Activated T-helper 9 cell treated with anti-CD3 and anti-CD28 coated beads, Interleukin-2, amount 50 U/mL, for 16 hours (primary cell): ENCODE measurements at places on chromosomes 1 and 21.

DNA sequence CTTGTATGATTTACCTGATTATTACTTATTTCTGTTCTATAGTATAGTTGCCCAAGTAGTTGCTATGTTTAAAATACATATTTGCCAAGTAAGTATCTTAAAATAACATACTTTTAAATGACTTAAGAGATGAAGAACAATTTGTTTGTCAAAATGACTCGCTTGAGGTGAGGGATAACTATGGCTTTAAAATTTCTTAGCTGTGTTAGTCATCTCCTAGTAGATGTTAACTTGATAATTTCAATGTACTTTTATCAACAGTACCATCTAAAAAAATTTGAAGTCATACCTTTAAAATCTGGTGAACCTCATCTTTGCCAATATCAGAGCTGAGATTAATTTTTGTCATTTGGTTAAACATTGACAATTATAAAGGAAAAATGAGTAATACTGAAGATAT lies 37.7 kb downstream of the ODR4 start:
- no peak for DNase-seq

DNA sequence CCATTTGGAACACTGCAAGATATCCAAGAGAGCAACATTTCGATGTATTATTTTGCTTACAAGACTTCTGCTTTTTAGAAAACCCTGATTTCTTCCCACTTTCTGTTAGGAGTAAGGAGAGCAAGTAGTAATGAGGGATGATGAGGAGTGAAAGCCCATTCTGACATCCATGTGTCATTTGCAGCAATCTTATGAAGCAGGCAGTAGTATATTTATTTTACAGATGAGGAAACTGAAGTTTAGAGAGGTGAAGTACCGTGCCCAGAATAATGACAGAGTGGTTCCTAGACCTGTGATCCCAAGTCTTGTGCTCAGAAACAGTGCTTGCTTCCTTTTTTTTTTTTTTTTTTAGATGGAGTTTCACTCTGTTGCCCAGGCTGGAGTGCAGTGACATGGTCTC lies 7.1 kb upstream of the ZSCAN20 start:
- DNase-seq, result no peak

- no peak for DNase-seq
These were observed 69.0 kb downstream of the GADD45A start for GRCh38 chr1:67753776-67754525.

DNA sequence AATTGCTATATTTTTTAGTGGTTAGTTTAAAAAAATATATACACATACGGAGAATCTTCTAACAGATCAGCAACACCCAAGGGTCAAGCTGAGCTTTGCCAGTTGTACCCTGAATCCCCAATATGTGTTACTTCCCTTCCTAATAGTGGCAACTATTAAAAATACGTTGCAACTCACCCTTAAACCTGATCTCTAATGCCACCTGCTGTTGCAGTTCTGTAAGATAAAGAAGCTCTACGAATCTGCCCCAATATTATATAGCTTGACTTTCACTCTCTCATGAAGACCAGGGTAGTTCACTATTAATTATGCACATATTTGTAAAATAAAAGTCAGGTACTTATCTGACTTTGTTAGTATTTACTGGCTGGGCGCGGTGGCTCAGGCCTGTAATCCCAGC lies 58.4 kb downstream of the ASH1L start:
- DNase-seq, result no peak

DNA sequence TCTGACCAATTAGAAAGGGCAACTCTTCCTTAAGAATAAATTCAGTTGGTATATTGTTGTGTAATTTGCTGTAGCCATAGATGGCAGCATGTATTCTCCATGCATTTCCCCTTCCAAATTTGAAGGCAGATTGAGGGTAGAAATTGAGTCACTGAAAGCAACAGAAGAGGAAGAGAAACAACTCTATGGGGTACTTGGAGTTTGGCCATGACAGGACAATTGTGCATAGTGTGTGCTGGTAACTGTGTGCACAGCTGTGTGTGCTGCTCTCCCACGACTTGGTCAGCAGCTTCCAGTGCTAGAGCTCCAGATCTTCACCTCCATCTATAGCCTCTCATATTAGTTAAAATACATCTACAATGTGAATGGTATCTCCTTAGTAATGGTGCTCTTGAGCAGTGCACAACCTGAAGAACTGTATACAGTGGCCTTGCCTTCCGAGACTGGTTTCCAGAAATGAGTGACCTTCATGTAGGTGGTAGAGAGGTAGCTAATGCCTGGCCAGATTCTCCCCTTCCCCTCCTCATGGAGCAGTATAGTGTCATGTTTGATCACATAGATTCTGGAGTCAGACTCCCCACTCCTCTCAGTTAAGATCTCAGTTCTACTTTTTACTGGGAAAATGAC lies 882 bp upstream of the FCAMR start:
- DNase-seq, result no peak

- no peak for DNase-seq
These were observed 19.7 kb downstream of the TNNT2 start for GRCh38 chr1:201357636-201358348.

GRCh38 chr1:60895701-60896100 lies 186.7 kb upstream of the NFIA start:
- DNase-seq, result no peak

GRCh38 chr1:177287270-177287669 lies 116.5 kb downstream of the BRINP2 start:
- DNase-seq, result no peak

GRCh38 chr1:15833069-15833679 lies 14.3 kb upstream of the SPEN start:
- DNase-seq, result peak; percentile 45

DNA sequence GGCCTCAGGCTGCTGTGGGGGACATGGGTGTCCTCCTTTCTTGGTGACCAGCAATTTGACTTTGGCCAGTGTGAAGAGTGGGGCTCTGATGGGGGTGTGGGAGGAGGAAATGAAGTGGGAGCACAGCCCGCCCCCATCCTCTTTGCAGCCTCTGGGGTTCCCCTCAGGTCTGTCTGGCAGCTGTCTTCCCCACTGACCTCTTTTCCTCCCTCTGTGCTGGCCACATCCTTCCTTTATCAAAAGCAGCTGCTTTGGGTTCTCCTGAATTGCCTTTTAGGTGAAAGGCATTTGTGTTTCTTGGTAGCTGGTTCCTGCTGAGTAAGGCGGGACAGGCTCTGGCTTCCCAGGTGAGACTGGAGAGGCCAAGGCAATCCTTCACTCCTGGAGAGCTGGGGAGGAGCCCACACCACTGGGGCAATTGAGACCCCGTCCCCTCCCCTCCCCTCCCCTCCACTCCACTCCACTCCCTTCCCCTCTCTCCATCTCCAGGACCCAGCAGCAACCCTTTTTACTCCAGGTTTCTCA lies 24.9 kb downstream of the PCAT6 start:
- no peak for DNase-seq

DNA sequence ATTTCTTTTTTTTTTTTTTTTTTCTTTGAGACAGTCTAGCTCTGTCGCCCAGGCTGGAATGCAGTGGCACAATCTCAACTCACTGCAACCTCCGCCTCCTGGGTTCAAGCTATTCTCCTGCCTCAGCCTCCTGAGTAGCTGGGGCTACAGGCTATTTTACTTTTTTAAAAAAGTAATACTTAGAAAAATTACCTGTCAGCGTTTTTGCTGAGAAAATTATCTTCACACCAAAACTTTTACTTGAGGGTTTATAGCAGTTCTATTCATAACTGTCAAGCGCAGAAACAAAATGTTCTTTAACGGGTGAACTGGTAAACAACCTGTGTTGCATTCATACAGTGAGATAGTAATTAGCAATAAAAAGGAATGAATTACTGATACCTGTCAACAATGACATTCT lies 1.5 kb upstream of the SLC25A24 start:
- DNase-seq, result no peak

- DNase-seq, result no peak
These were observed 7.0 kb downstream of the RD3 start for GRCh38 chr1:211484755-211485479.

- no peak for DNase-seq
These were observed 79.6 kb upstream of the PPM1J start for GRCh38 chr1:112794654-112795239.

DNA sequence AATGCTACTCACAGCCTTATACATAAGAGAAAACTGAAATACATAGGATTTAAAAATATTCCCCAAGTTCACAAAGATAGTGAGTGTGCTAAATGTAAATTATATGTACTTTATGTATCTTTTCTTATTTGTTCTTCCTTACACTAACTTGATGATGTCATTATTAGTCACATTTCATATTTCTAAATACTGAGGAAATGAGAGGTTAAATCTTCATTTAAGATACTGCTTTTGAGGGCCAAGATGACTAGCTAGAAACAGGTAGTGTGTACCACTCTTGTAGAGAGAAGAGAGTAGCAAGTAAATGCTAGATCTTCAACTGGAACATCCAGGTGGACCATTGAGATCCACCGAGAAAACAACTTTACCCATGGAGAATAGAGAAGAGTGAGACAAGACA lies 29.8 kb downstream of the PYHIN1 start:
- no peak for DNase-seq

DNA sequence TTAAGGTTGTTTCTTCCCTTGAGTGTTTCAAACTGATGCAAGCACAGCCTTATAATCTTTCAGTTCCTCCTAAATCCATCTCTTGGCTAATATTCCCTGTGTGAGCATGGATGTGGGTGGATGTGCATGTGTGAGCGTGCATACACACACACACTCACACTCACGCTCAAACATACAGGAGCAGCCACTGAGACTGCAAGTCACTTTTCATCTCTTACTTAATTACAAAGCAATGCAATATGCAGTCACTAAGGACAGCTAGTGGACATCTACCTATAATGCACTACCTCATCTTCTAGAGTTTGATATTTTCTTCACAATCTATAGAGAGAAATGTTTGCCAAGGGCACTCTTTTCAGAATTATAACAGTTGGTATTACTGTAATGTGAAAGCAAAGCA lies 1.4 kb downstream of the ESRRG start:
- no peak for DNase-seq

DNA sequence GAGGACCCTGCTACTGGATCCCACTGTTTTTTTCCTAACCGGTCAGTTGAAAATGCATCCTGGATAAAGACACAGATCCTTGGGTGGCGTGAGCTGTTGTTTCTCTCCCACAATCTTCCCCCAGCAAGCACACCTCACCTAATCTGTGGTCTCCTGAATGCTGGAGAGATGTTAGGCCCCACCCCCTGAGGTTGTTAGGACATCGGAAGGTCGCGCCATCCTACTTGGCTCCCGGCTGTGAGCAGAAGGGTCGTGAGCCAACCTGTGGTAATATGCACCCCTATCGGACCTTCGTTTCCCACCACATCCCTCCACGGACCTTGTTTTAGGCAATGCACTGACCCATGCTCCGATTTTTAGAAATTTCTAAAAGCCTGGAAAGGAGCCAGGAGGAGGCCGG lies 89.9 kb upstream of the IPO9 start:
- DNase-seq, result no peak

- DNase-seq, result no peak
These were observed 78.4 kb downstream of the HS2ST1 start for GRCh38 chr1:86992861-86993260.

- DNase-seq, result no peak
These were observed 195.6 kb downstream of the CLEC20A start for GRCh38 chr1:178301141-178301540.

GRCh38 chr1:237713916-237714315 lies 176.8 kb downstream of the ZP4 start:
- DNase-seq, result no peak

DNA sequence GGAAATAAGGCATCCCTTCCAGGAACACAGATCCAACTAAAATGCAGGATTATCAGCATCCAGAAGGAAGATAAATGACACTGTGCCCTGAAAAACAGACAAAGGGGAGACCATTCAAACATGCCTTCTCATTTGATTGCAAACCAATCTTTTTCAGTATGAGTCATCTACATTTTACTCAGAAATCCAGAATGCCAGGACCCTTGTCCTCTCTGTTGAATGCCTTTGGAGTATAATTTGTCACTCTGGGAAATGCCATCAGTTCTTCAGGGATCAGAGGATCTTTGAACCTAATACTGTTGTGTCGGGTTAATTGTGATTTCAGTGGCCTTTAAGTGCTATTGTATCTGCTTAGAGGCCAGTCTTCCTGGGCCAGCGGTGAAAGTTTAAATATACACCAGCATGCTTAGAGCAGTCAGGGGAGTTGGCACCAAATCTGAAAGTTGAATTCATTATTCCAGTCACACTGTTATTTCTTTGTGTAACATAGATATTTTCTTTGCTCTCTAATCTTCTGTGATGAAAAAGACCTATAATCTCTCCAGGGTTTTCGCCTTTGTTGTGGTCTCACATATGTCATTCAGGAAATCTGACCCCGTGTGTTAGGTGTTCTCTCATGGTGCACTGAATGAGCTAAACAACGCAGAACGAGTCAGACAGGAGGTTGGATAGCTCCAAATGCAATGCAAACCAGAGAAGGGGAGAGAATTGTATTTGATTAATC lies 364.8 kb upstream of the SGIP1 start:
- DNase-seq, result no peak

- DNase-seq, result no peak
These were observed 99.1 kb upstream of the KCNA3 start for GRCh38 chr1:110773813-110774212.

DNA sequence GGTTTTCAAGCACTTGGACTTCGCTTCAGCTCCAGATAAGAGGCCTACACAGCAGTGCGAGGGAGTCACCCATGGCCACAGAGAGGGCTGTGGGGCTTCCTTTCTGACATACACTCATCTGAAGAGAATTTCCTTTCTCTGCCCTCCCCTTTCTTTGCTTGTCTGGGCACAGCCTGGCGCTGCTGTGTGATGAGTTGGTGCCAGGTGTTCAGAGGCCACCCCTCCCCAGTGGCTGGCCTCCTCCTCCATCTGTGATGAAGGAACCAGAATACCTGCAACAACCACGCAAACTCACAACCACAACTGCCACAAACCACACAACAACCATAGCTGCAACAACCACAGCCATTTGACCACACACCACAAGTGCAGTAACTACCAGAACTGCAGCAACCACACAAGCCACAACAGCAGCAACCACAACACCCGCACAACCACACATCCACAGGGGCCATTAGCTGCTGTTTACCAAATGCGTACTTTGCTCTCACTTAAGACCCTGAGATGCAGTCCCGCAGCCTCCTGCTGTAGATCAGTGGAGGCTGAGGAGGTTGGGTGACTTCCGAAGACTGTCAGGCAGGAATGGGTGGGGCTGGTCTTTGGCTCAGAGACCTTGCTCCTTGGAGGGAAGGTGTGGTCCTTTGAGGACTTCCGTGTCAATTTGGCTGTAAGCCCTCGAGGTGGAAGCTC lies 71.1 kb downstream of the IER5 start:
- peak; percentile 15 for DNase-seq

DNA sequence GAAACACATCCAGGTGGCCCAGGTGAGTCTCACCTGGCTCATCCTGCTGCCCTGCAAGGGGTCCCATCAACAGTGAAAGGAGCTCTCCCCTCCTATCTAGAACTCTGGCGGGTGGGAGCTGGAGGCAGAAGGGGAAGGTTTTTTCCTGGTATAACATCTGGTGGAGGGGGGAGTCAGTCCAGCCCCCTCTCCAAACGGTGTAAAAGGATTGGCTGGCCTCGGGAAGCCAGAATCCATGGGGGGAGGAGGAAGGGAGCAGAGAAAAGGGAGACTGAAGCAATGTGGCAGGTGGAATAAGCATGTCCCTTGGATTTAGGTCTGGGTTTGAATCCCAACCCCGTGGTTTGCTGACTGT lies 1.2 kb upstream of the CAMK2N1 start:
- no peak for DNase-seq
